Mesothelial cell of epicardium (in vitro differentiated cells): ENCODE measurements at places on chromosomes 6 and 20. TPM values are rescaled to one million over a fixed set of nuclear protein-coding genes. Genes with fewer than 3 reads are reported as not detected.

DNA sequence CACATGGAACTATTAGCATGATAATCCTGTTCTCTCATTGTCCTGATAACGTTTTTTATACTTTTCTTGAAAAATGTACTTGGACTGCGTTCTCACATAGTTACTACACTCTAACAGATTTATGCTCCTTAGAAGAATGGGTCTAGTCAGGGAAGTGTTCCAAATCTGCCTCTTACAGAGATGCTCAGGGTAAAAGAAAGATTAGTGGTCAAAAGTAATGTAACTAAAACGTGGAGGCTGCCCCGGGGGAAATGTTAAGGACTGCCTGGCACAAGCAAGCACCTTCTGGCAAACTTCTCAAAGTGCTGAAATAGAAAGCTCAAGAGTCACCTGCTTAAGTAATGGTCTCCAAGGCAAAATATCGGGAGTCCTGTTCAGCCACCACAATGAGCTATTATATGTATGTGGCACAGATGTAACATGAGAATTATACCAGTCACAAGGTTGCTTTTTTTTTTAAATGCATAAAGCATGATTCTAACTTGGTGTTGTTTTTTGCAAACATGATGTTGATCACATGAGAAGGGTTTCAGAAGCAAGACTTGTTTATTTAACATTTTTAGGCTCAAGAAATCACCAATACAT, 244.5 kb upstream of the JARID2 start:
- no peak overlapping the region for H3K4me3 ChIP-seq
- H3K27me3 ChIP-seq: no peaks in the 10 kb centered on the region
- no peak for DNase-seq
- no peak overlapping the region for H3K27ac ChIP-seq

DNA sequence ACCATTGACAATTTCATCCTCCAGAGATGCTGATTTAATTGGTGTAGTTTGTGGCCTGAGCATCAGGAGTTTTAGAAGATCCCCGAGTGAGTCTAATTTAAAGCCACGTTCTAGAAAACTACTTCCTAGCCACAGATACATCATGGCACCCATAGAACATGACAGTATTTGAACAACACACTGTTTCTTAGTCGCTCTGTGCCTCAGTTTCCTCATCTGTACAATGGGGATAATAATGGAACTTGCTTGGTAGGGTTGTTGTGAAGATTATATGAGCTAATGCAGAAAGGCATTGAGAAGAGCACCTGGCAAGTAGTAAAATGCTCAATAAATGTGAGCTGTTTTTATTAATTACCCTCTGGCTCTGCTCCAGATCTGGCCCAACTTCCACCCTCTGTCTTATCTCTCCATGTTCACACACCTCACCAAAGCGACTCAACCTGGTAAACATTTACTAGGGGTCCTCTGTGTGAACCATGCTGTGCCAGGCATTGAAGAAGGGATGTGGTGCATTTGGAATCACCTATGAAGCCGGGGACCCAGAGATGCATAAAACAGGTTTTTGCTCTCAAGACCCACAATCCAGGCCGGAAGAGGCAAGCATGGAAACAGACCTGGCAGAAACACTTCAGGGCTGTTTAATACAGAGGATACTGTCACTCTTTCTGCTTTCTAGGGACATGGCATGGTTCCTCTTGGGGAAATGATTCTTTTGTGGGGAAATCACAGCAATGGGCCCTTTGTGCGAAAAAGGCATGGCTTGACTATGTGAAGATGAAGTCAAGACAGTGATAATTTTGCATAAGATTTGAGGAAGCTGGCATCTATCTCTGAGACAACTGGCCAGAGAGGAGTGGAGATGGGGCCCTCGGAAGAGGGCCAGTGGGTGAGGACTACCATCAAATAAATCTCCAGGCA, 16.2 kb upstream of the MRPS18A start:
- H3K4me1 ChIP-seq: peaks cover 64% of the 10 kb centered on the region
- no peaks in the 10 kb centered on the region for H3K27me3 ChIP-seq
- no peak overlapping the region for H3K4me3 ChIP-seq
- no peak for DNase-seq
- H3K27ac ChIP-seq: peak overlapping the region; percentile 90

DNA sequence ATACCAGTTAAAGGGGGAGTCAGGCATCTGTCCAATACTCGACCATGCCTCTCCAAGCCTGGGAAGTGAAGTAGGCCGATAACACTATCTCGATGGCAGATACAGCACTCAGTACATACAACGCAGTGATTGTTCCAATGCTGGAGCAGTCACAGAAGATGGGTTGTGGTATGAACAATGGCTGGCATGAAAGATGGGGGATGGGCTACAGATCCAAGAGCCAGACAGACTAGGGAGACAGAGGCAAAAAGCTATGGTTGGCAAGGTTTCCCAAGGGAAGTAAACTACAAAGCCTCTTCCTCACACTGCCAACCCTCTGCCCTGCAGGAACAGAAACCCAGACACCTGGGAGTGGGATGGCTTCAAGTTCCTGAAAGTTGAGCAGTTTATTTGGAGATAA, 19.2 kb downstream of the FKBP1A start:
- H3K27me3 ChIP-seq: no peaks in the 10 kb centered on the region
- peaks cover 6% of the 10 kb centered on the region for H3K4me1 ChIP-seq
- H3K27ac ChIP-seq: no peak overlapping the region
- peaks cover 13% of the 10 kb centered on the region for H3K36me3 ChIP-seq

- H3K4me3 ChIP-seq: no peak overlapping the region
- DNase-seq: no peak
- no peaks in the 10 kb centered on the region for H3K27me3 ChIP-seq
- peaks cover 39% of the 10 kb centered on the region for H3K36me3 ChIP-seq
- H3K27ac ChIP-seq: no peak overlapping the region
Measured at GRCh38 chr6:144474290-144474689, 189.2 kb downstream of the UTRN start.

GRCh38 chr20:62331347-62331746, 28.6 kb downstream of the ADRM1 start:
- H3K4me3 ChIP-seq: no peak overlapping the region
- H3K4me1 ChIP-seq: no peaks in the 10 kb centered on the region
- DNase-seq: no peak
- H3K27me3 ChIP-seq: no peaks in the 10 kb centered on the region

CRISP2 gene
- total RNA-seq: not detected in 3 replicates

LY6G5C gene
- 1.5 to 2.3 TPM (median 2.3 TPM) in 3 replicates for total RNA-seq

SPTLC3 gene
- total RNA-seq: 27.0 to 28.5 TPM (median 27.7 TPM) in 3 replicates

ERVFRD-1 gene
- total RNA-seq: 0.20 to 0.25 TPM (median 0.23 TPM) in 3 replicates

RIPOR3 gene
- total RNA-seq: 18.8 to 20.0 TPM (median 19.2 TPM) in 3 replicates
